HAP-1 (cell line): ENCODE measurements at places on chromosomes 12 and 14.

DNA sequence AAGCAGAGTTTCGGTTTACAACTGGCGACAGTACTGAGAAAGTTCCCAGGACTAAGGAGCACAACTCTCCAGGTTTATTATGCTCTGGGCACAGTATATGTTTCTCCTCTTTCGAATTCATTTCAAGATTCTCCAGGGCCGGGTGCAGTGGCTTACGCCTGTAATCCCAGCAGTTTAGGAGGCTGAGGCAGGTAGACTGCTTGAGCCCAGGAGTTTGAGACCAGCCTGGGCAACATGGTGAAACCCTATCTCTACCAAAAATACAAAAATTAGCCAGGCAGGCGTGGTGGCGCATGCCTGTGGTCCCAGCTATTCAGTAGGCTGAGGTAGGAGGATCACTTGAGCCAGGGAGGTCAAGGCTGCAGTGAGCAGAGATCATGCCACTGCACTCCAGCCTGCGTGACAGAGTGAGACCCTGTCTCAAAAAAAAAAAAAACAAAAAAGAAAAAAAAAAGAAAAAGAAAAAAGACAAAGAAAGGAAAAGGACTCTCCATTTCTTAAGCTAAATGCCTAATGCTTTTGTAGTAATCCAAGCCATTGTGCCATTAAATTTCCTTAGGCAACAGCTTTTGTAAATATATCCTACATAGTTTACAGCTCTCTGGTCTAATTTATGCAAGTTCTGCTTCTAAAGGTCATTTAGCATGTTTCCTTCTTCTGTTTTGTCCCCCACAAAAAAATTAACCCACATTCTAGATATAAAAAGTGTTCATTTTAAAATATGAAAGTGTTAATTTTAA is 34.8 kb downstream of the ATL1 start:
- peak; percentile 85 for DNase-seq

DNA sequence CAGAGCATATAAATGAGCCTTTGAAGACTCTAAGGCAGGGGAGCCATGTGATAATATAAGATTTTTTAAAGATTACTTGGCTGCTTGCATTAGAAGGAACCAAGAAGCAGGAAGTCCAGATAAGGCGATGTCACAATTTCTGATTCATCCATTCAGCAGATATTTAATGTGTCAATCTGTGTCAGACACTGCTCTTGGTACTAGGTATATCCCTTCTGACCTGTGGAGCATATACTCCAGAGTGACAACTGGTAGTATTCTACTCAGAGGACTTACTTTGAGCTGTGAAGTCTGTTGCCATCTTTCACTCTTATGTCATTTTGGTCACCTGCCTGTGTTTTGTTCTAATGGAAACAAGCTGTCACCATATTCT is 10.7 kb downstream of the EID3 start:
- DNase-seq, result no peak

GRCh38 chr12:55955344-55955743 is 10.5 kb downstream of the PMEL start:
- no peak for DNase-seq

- no peak for DNase-seq
These were observed 112.6 kb upstream of the TMCC3 start for GRCh38 chr12:94762943-94763342.

- no peak for DNase-seq
These were observed 20.8 kb downstream of the TPCN1 start for GRCh38 chr12:113242026-113242418.

GRCh38 chr12:132450418-132451171 is 39.4 kb upstream of the FBRSL1 start:
- no peak for DNase-seq

DNA sequence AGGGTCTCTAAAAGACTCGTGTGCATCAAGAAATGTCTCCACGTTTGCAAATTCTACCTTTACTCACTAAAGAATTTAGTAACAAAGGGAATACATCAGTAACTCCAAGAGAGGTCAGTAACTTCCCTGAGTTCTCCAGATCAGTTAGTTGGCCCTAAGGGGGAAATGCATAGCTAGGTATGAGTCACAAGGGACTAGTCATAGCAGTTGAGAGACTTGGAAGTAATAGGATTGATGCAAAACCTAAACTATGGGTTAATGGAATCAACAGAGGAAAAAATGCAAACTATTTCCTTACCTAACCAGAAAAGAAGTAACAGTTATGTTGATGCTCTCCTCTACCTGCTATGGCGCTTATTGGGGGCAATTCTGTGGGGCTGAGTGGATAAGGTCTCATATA is 148.8 kb upstream of the GARIN6 start:
- DNase-seq, result no peak

GRCh38 chr12:121181181-121181580 is 28.7 kb upstream of the P2RX4 start:
- no peak for DNase-seq

- peak; percentile 97 for DNase-seq
These were observed 80.9 kb upstream of the OTX2 start for GRCh38 chr14:56891226-56891625.

DNA sequence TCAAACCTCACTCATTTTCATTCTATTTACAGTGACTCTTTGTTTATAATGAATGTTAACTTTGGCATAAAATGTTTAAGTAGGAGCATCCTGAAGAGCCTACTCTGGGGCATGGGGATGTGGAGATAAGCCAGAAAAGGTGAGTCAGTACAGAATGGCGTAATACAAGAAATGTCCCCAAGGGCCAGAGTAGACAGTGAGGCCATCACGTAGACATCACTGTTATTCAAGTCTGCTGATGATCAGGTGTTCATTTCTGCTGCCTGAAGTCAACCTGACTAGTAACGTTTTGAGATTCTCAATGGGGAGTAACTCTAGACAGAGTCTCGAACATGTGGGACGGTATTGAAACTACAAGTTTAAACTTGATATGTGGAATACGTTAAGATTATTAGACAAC is 47.6 kb upstream of the PKP2 start:
- DNase-seq, result no peak

DNA sequence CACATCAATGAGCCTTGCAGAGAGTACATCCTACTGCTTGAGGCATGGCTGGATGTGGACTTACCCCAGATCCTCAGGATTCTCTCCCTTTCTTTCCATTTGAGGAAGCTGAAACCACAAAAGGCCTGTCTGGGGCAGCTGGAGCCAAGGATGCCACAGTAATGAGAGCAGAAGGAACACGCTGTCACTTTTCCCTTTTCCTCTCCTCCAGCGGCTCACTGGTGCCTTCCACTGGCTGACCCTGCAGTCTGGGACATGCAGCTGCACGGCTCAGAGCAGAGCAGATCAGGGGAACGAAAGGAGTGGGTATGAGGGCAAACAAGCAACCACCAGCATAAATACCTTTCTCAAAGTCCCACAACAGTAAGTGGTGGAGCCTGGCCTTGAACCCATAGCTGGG is 78.2 kb downstream of the GAS2L3 start:
- no peak for DNase-seq

GRCh38 chr14:88351966-88352691 is 29.1 kb upstream of the KCNK10 start:
- DNase-seq, result no peak

GRCh38 chr14:33762161-33762851 is 188.6 kb downstream of the EGLN3 start:
- no peak for DNase-seq

DNA sequence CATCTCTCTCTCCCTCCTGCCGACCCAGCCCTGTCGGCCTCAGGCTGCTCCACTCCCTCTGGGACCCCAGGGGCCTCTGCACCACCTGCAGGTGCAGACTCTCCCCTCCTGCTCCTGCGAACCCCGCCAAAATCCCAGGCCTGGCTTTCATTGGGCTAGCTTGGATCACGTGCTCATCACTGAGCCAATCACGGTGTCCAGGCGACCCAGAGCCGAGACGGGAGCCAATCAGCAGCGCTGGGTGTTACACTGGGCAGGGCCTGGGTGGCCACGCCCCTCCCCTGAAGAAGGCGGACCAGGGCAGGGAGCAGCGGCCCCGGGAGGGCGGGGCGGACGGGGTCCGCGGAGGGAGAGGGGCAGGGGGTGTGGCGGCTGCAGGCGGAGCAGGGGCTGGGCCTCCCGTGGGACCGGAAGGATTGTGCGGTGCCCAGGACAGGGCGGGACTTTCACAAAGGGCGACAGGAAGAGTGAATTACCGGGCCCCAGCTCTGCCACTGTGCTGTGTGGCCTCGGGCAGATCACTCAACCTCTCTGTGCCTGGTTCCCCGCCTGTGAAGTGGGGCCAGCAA is 66.6 kb upstream of the FBRSL1 start:
- peak; percentile 55 for DNase-seq

DNA sequence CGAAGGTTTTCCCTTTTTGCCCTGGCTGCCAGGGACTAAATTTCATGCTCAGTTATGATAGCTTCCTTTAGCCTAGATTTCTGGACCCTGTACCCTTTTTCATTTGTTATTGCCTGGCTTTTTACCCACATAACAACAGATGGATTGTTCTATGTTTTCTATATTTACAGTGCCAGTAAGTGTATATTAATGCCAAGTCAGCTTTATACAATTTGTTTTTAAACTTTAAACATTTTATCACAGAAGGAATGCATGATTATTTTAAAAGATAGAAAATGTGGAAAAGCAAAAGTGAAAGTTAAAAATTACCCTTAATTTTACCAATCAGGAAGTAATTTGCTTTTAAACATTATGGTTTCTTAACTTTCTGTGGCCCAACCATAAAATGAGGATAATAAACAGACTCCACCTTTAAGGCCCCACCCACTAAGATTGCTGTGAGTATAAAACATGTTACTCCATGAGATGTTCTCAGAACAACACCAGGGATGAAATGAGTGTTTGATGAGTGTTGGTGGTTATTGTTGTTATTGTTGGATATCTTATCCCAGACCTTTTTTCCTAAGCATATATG is 496.8 kb downstream of the EGLN3 start:
- no peak for DNase-seq

- DNase-seq, result no peak
These were observed 88.4 kb downstream of the DNAH10 start for GRCh38 chr12:123850246-123851134.
